ENCODE measurements at places on chromosomes 7 and 10. TPM values are rescaled to one million over a fixed set of nuclear protein-coding genes. Genes with fewer than 3 reads are reported as not detected.

GRCh38 chr7:113521468-113521867, 397.3 kb downstream of the PPP1R3A start:
- H3K4me3 ChIP-seq = no peak overlapping the region
- DNase-seq = no peak
- no peak overlapping the region for H3K27ac ChIP-seq

DNA sequence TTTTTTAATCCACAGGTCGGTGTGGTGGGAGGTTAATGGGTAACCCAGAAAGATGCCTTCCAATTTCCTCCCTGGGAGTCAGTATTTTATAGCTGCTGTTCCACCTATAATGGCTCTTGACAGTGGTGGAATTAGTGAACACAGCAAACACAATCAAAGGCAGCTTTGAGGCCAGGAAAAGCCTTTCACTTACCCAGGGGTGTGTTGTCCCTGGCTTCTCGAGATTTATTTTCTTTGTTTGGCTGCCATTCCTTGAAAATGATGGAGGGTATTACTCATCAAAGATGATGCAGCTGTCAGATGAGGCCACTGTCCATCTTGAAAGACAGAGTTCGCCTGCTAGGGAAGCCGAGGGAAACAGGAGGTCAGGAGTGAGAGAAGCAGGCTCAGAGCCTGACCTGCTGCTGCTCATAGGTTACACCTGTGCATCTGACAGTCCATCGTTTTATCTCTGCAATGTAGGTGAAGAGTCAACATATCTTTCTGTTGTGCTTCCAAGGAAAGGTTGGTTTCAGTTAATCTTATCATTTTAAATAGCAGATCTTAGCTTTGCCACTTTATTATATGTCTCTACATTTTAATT, 221.6 kb downstream of the XPNPEP1 start:
- no peak for DNase-seq
- H3K4me1 ChIP-seq = no peaks in the 10 kb centered on the region

GRCh38 chr7:90678986-90679385, 82.9 kb downstream of the CDK14 start:
- peaks cover 9% of the 10 kb centered on the region for H3K4me1 ChIP-seq
- no peaks in the 10 kb centered on the region for H3K27me3 ChIP-seq
- DNase-seq = no peak
- H3K4me3 ChIP-seq = no peak overlapping the region
- H3K36me3 ChIP-seq = no peaks in the 10 kb centered on the region
- no peak overlapping the region for H3K27ac ChIP-seq

ZNF503 gene
- not detected for total RNA-seq

ATOH7 gene
- total RNA-seq = not detected

SEM1 gene
- total RNA-seq = 32.3 TPM

LGI1 gene
- total RNA-seq = not detected

All from activated B cell treated with CpG ODN at 0.5 μM for 24 hours (primary cell).